Bladder microvascular endothelial cell (primary cell): ENCODE measurements at places on chromosomes 7 and 10. TPM values are rescaled to one million over a fixed set of nuclear protein-coding genes. Genes with fewer than 3 reads are reported as not detected.

ETV1 gene
- total RNA-seq: 2.6 and 4.5 TPM in 2 replicates

ACTA2 gene
- 27.7 and 59.4 TPM in 2 replicates for total RNA-seq

HMX3 gene
- 0.16 TPM in 1 of 2 replicates, not detected in the other for total RNA-seq

MKI67 gene
- total RNA-seq: 16.8 and 23.2 TPM in 2 replicates

OR13A1 gene
- total RNA-seq: not detected in 2 replicates

MALSU1 gene
- 67.0 and 78.4 TPM in 2 replicates for total RNA-seq

AS3MT gene
- total RNA-seq: 0.81 and 1.1 TPM in 2 replicates

MMD2 gene
- total RNA-seq: not detected in 2 replicates

TMEM229A gene
- total RNA-seq: not detected in 2 replicates

NMT2 gene
- total RNA-seq: 52.5 and 75.3 TPM in 2 replicates

PTPRZ1 gene
- total RNA-seq: under 0.01 TPM in 1 of 2 replicates, not detected in the other
